ENCODE measurements at places on chromosomes 3 and 15. TPM values are rescaled to one million over a fixed set of nuclear protein-coding genes. Genes with fewer than 3 reads are reported as not detected.

The AGBL1 gene
- total RNA-seq = not detected

The SYNPR gene
- not detected for total RNA-seq

The C3orf70 gene
- 5.5 TPM for total RNA-seq

The NUDT16 gene
- total RNA-seq = 28.1 TPM

The SCG3 gene
- 1.7 TPM for total RNA-seq

The MORC1 gene
- not detected for total RNA-seq

The IGDCC3 gene
- not detected for total RNA-seq

The TGM5 gene
- not detected for total RNA-seq

The TMC3 gene
- total RNA-seq = not detected

The CAV3 gene
- not detected for total RNA-seq

The RLBP1 gene
- total RNA-seq = not detected

The MRPL3 gene
- total RNA-seq = 68.5 TPM

- H3K36me3 ChIP-seq = no peaks in the 10 kb centered on the region
- DNase-seq = no peak
- H3K4me1 ChIP-seq = no peaks in the 10 kb centered on the region
- H3K27me3 ChIP-seq = no peaks in the 10 kb centered on the region
- H3K4me3 ChIP-seq = no peak overlapping the region
These were observed 424.7 kb upstream of the THBS1 start for GRCh38 chr15:39156166-39156565.

GRCh38 chr3:185823078-185824044 lies 1.5 kb downstream of the IGF2BP2 start:
- H3K27ac ChIP-seq = peak overlapping the region; percentile 84
- H3K4me3 ChIP-seq = peak overlapping the region; percentile 92
- H3K27me3 ChIP-seq = no peaks in the 10 kb centered on the region

GRCh38 chr3:45595364-45596195 lies 1.0 kb downstream of the LIMD1 start:
- peaks cover 11% of the 10 kb centered on the region for H3K4me1 ChIP-seq
- H3K27me3 ChIP-seq = no peaks in the 10 kb centered on the region
- H3K4me3 ChIP-seq = peak overlapping the region; percentile 26
- peak overlapping the region; percentile 83 for H3K27ac ChIP-seq

GRCh38 chr3:114739627-114740026 lies 407.5 kb downstream of the ZBTB20 start:
- H3K27me3 ChIP-seq = no peaks in the 10 kb centered on the region
- H3K4me1 ChIP-seq = peaks cover 1% of the 10 kb centered on the region
- no peak overlapping the region for H3K27ac ChIP-seq
- DNase-seq = no peak

- DNase-seq = no peak
- no peak overlapping the region for H3K4me3 ChIP-seq
- peaks cover 6% of the 10 kb centered on the region for H3K4me1 ChIP-seq
- no peak overlapping the region for H3K27ac ChIP-seq
- no peaks in the 10 kb centered on the region for H3K27me3 ChIP-seq
These were observed 168.1 kb downstream of the XXYLT1 start for GRCh38 chr3:195102609-195103467.

- no peaks in the 10 kb centered on the region for H3K27me3 ChIP-seq
- H3K36me3 ChIP-seq = no peaks in the 10 kb centered on the region
- no peak overlapping the region for H3K4me3 ChIP-seq
- DNase-seq = no peak
- H3K27ac ChIP-seq = no peak overlapping the region
These were observed 660.2 kb upstream of the LMCD1 start for GRCh38 chr3:7841451-7841850.

DNA sequence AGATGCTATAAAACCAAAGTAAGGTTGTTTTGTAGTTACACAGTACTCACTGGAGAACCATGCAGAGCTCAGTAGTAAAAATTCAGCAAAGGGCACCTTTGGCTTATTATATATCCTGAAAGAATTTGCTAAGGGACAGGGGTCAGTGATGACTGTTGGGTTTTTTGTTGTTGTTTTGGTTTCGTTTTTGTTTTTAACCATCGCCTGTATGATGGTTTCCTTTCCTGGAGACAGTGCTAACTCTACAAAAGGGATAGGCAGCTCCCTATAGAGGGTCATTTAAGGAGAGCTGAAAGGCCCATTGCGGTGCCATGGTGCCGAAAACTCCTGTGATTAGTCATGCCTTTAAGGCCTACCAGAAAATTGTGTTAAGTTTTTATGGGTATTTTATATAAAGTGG lies 118.2 kb upstream of the GOLIM4 start:
- no peak overlapping the region for H3K27ac ChIP-seq
- DNase-seq = no peak
- H3K4me3 ChIP-seq = no peak overlapping the region
- no peaks in the 10 kb centered on the region for H3K4me1 ChIP-seq
- H3K27me3 ChIP-seq = no peaks in the 10 kb centered on the region
- no peaks in the 10 kb centered on the region for H3K36me3 ChIP-seq

- H3K4me3 ChIP-seq = no peak overlapping the region
- no peak overlapping the region for H3K27ac ChIP-seq
- no peaks in the 10 kb centered on the region for H3K36me3 ChIP-seq
- no peaks in the 10 kb centered on the region for H3K27me3 ChIP-seq
- H3K4me1 ChIP-seq = peaks cover 16% of the 10 kb centered on the region
- no peak for DNase-seq
These were observed 22.5 kb downstream of the PLCL2 start for GRCh38 chr3:16907243-16907642.

GRCh38 chr15:55349282-55349681 lies 30.3 kb downstream of the PIGB start:
- peaks cover 12% of the 10 kb centered on the region for H3K36me3 ChIP-seq
- H3K4me3 ChIP-seq = no peak overlapping the region
- H3K27ac ChIP-seq = no peak overlapping the region
- no peak for DNase-seq

- H3K4me1 ChIP-seq = no peaks in the 10 kb centered on the region
- H3K27ac ChIP-seq = no peak overlapping the region
- no peak for DNase-seq
- H3K4me3 ChIP-seq = no peak overlapping the region
These were observed 192.3 kb downstream of the PLCL2 start for GRCh38 chr3:17076940-17077605.

DNA sequence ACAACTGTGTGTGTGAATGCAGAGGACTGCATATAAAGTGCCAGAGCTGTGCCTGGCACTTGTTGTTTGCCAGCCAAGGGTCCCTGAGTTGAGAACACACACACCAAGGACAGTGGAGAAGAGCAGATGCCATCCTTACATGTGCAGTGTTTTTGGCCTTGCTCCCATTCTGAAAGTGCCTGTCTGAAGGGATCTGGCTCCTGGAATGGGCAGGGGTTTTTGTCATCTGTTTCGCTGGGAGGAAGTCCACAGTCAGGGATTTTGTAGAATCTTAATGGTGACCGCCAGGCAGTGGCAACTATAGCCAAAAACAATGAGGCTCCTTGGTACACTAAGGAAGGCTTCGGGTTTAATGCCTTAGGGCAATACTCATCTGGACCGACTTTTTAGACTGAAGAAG lies 63.7 kb downstream of the DUT start:
- H3K4me1 ChIP-seq = no peaks in the 10 kb centered on the region
- no peaks in the 10 kb centered on the region for H3K36me3 ChIP-seq
- DNase-seq = no peak
- H3K27ac ChIP-seq = peak overlapping the region; percentile 8

DNA sequence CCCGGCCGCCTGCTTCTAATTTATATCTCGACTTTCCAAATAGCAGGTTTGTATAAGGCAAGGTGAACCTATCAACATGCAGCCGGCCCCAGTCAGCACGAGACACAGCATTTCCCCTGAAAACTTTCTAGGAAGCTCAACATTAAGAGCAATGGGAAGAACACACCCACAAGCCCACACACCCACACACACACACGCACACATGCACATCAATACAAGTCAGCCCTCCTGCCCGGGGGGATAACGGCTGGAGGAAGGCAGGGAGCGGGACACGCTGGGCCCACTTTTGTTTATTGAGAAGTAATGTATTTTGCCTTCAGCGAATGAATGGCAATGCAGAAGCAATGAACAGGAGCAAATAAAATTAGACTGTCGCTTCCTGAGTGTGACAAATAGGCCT lies 83.5 kb downstream of the PCSK6 start:
- DNase-seq = no peak
- H3K4me1 ChIP-seq = no peaks in the 10 kb centered on the region
- H3K27me3 ChIP-seq = no peaks in the 10 kb centered on the region
- no peak overlapping the region for H3K4me3 ChIP-seq
- H3K36me3 ChIP-seq = no peaks in the 10 kb centered on the region

GRCh38 chr15:28923726-28924280 lies 38.0 kb downstream of the APBA2 start:
- H3K27me3 ChIP-seq = no peaks in the 10 kb centered on the region
- no peaks in the 10 kb centered on the region for H3K36me3 ChIP-seq
- no peak for DNase-seq
- H3K27ac ChIP-seq = no peak overlapping the region

- H3K4me1 ChIP-seq = no peaks in the 10 kb centered on the region
- DNase-seq = no peak
- H3K4me3 ChIP-seq = no peak overlapping the region
- H3K27ac ChIP-seq = no peak overlapping the region
These were observed 314.8 kb downstream of the PTPRG start for GRCh38 chr3:61875976-61876671.

DNA sequence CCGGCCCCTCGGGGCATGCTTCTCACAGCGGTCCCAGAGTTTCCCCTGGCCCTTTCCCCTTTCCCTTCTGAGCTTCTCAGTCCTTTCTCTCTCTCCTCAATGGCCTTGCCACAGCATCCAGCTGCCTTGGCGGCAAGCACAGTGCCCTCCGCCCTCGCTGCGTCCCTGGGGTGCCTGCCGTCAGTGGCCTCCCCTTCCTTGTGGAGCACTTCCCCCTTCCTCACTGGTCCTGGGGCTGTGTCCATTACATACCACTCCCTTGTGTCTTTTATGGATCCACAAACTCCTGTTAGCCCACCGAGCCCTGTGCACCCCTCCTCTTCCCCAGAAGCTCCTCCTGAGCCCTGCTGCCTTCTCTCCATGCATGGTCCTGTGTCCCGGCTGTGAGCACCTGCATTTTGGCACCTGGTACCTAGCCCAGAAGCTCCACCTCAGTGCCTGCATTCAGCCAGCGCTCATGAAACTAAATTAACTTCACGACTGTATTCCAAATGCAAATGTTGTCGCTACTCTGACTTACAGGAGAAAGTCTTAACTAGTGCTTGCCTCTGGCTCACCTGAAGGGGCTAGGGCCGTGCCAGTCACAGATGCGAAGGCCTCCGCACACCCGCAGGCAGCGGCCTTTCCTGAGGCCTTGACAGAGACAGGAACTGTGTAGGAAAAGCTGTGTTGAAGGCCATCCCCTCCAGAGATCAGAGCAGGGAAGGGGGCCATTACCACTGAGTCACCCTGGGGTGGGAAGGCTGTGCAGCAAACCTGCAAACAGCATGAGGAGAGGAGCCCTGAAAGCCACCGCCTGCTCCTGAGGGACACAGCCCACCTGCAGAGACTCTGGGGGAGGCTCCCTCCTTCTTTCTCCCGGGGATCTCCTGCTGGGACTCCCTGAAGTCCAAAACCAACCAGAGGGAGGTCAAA lies 19.1 kb upstream of the KLF13 start:
- H3K4me3 ChIP-seq = no peak overlapping the region
- H3K36me3 ChIP-seq = no peaks in the 10 kb centered on the region
- H3K27ac ChIP-seq = no peak overlapping the region
- no peak for DNase-seq
- H3K27me3 ChIP-seq = no peaks in the 10 kb centered on the region
- peaks cover 6% of the 10 kb centered on the region for H3K4me1 ChIP-seq

- DNase-seq = no peak
- H3K4me1 ChIP-seq = no peaks in the 10 kb centered on the region
- H3K27me3 ChIP-seq = no peaks in the 10 kb centered on the region
- peak overlapping the region; percentile 85 for H3K27ac ChIP-seq
- no peaks in the 10 kb centered on the region for H3K36me3 ChIP-seq
These were observed 453.7 kb downstream of the FOXP1 start for GRCh38 chr3:71129611-71130431.

GRCh38 chr15:32802286-32802936 lies 84.6 kb downstream of the GREM1 start:
- no peaks in the 10 kb centered on the region for H3K4me1 ChIP-seq
- no peaks in the 10 kb centered on the region for H3K27me3 ChIP-seq
- H3K36me3 ChIP-seq = no peaks in the 10 kb centered on the region
- no peak overlapping the region for H3K27ac ChIP-seq
- H3K4me3 ChIP-seq = no peak overlapping the region
- DNase-seq = no peak

DNA sequence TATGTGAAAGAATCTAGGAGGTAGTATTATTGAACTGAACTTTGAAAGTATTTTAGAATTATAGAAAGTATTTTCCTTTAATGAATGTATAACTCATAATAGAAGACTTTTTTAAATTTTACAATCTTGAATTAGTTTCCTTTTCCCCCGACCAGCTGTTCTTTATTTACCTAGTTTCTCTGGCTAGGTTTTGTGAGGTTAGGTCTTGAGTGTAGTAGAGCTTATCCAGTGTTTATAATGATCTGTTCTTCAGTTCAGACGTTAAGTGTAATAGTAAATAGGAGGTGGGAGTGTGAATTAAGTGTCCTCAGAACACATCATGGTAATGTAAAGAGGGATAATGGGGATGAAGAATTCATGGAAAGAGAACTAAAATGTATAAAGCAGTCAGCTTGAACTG lies 93.8 kb downstream of the MYRIP start:
- no peak for DNase-seq
- no peak overlapping the region for H3K4me3 ChIP-seq
- no peaks in the 10 kb centered on the region for H3K4me1 ChIP-seq
- no peaks in the 10 kb centered on the region for H3K36me3 ChIP-seq

DNA sequence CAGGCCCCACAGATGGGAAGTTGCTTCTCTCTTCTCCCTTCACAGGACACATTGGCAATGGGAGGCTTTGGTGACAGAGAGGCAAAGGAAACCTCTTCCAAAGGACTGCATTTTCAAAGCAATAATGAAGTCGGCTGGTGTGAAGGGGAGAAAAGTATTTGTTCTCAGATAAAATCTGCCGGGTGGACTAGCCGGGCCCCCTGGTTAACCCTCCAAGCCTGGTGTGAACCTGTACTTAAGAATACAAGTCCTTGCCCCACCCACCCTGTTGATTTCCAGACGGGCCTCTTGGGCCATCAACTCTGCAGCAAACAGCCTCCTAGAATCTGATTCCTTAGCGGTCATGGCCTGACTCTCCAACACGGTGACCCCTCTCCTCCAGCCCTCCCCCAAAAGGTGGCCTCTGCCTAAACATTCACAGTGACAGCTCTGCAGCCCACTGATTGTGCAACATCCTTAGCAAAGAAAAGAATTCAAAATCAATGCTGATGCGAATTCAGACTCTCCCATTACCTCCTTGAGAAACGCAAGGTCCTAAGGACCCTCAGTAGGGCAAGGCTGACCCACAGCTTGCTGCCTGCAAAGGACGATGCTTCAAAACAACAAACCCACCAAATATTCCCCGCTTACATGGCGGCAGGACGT lies 9.9 kb downstream of the TLE3 start:
- no peaks in the 10 kb centered on the region for H3K27me3 ChIP-seq
- H3K4me3 ChIP-seq = no peak overlapping the region
- DNase-seq = no peak
- peak overlapping the region; percentile 12 for H3K27ac ChIP-seq
